Activated naive CD8-positive, alpha-beta T cell treated with anti-CD3 and anti-CD28 coated beads, Interleukin-2, amount 50 U/mL, for 16 hours (primary cell): ENCODE measurements at places on chromosomes 5 and 9.

DNA sequence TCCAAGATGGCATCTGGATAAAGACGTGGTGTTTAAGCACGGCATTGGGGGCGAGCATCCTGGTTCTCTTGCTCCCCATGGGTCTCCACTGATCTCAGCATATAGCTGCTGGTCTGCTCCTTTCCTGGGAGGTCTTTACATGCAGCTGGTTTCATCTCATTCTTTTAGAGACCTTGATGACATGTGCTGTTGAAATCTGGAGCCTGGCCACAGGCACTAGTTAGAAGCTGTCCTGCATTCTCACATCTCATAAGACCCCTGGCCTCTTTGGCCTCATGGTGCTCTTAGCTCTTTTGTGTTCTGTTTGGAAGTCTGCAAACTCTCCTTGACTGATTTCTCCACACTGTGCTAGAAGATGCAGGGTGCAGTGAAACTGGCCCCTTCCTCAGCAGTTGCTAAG is 113.0 kb downstream of the SMARCA2 start:
- no peak for DNase-seq

- DNase-seq, result no peak
Observed at GRCh38 chr9:105069696-105070095, 141.7 kb upstream of the ABCA1 start.

DNA sequence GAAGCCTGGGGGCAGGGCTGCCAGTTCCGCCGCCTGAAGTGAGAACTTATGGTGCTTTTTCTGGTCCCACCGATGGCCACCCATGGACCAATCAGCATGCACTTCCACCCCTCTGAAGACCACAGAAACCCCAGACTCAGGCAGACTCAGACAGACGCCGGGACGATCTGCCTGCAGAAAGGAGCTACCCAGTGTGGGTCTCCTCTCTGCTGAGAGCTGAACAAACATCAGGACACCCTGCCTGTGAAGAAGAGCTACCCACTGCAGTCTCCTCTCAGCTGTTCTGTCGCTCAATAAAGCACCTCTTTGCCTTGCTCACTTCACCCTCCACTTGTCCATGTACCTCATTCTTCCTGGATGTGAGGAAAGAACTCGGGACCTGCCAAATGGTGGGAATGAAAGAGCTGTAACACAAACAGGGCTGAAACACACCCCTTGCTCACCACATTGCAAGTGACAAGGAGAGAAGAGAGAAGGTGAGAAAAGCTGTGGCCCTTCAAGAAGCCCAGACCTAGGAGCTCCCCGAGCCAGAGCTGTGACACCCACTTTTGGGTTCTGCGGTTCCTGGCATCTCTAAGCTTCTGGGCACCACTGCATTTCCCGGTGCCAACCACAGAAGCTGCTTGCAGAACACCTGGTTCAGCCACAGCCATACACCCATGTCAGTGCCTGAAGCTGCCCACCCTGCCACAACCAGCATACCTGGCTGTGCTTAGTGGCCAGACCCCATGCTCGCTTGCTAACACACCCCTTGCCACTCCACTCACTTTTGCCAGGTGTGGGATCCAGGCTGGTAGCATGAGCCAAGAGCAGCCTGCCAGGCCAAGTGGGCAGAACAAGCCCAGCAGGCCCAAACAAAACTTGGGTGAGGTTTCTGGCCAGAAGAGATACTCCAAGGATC is 114.3 kb upstream of the TSLP start:
- no peak for DNase-seq

DNA sequence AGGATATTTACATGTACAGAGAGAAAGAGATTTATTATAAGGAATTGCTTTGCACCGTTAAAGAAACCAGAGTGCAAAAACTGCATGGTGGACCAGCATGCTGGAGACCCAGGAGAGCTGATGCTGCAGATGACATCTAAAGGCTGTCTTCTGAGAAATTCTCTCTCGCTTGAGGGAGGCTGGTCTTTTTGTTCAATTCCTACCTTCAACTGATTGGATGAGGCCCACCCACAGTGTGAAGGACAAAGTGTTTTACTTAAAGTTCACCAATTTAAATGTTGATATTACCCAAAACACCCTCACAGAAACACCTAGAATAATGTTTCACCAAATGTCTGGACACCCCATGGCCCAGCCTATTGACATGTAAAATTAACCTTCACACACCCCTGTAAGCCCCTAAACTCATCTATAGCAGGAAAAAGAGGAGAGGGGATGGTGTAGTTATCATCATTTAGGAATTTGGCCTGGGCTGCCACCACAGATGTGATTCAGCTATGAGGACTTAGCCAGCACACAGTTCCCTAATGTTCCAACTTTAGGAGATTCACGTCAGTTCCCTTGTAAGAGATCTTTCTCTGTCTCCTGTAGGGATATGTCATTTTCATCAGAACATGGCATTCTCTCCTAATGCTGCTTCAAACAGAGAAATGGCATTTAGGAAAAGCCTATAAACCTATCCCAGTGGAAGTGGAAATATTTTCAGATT is 358.2 kb upstream of the TLE4 start:
- no peak for DNase-seq

GRCh38 chr9:131276891-131277286 is 579 bp upstream of the FAM78A start:
- DNase-seq, result no peak

- DNase-seq, result no peak
Observed at GRCh38 chr9:127862075-127863011, 7.9 kb upstream of the ENG start.

- DNase-seq, result no peak
Observed at GRCh38 chr5:119220576-119221197, 135.1 kb upstream of the TNFAIP8 start.

- no peak for DNase-seq
Observed at GRCh38 chr9:127521919-127522304, 70.6 kb downstream of the LRSAM1 start.

- no peak for DNase-seq
Observed at GRCh38 chr5:150278916-150279315, 10.7 kb downstream of the CAMK2A start.

- no peak for DNase-seq
Observed at GRCh38 chr9:137738703-137739102, 119.9 kb downstream of the EHMT1 start.

- DNase-seq, result no peak
Observed at GRCh38 chr5:73093943-73094342, 26.4 kb upstream of the TMEM171 start.

DNA sequence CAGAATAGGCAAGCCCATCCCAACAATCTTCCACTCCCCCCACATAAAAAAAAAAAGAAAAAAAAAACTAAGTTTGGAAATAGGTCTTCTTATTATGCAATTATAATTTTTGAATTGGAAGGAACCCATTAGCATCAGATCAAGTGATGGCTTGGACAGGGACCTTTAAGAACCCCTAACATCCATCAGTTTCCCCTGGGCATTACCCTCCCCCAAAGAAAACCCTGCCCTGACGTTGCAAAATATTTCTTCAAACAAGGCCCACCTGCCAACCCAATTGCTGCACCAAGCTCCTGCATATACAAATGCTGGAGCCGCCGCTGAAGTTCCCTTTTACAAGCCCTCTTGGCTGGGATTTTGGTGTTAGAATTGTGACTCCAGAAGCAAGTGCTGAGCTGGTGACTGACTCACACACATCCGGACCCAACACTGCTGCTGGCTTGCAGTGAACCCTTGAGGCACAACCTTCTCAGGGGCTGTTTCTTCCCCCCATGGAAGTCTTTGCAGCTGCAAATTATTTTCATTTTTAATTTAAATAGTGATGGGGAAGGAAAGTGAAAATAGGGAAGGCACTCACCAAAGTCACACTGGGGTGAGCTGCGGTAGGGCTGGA is 56.1 kb upstream of the AFAP1L1 start:
- DNase-seq, result no peak

DNA sequence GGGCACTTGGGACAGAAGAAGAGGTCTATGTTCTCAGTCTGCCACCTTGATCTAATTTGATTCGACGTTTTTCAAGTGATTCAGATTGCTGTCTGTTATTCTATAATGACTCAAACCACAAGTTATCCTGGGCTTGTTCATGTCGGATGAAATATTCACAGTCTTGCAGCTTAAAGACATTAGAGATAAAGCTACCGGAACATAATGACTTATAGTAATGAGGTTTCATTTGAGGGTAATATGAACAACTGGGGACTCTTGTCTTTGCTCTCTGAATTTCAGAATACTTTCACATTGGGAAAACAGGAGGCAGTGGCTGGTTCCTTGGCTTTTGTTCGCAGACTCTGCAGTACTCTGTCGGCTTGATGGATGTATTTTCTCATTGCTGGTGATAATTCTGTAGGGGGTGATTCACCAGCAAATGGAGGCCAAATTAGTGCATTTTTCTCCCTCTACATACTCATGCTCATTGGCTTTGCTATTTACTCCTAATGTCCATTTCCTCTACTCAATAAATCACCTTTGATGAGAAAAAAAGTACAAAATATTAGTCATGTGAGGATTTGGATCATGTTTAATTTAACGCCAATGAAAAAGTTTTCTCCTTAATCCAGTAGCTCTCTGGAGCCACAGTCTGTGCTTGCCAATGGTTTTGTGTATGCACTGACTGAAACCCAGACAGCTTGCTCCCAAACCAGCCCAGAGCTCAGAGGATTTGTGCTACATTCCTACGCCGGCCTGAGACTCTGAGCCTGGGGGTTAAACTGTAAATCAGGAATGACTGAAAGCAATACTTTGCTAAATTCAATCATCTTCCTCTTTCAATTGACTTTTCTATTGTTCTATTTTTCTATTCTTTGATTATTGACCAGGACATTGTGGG is 154.7 kb upstream of the ANKH start:
- DNase-seq, result no peak

GRCh38 chr5:92402956-92403702 is 1020.0 kb upstream of the ARRDC3 start:
- no peak for DNase-seq

DNA sequence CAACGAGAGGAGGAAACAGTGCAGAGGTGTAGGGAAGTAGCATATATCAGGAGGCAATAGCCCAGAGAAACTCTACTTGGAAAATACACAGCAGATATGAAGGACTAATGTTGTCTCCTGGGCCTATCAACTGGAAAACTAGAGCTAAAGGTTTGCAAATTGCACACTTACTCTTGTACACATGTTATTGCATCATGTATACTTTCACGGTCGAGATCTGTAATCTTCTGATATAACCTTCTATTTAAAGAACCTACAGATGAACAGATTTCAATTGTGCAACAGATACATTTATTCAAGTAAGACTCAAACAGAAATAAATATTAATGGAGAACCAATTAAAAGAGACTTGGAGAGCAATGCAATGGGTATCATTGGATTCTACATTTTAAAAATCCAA is 256.3 kb upstream of the TMEM161B start:
- no peak for DNase-seq

DNA sequence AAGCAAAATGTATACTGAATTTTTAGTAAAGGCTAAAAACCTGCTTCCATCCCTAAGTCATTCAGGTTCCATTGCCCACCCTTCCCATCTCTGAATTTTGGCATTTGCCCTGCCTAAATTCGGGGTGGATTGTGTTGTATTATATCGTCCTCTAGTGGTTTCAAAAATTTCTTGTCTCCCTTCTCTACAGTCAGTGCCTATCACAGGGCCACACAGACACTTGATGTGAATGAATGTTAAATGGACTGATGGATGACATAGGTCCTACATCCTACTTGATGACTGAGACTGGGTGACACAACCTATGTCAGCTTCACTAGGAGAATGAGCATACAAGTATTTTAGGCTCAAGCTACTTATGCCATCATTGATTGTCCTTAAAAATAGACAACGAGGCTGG is 45.6 kb upstream of the SLC30A5 start:
- no peak for DNase-seq

DNA sequence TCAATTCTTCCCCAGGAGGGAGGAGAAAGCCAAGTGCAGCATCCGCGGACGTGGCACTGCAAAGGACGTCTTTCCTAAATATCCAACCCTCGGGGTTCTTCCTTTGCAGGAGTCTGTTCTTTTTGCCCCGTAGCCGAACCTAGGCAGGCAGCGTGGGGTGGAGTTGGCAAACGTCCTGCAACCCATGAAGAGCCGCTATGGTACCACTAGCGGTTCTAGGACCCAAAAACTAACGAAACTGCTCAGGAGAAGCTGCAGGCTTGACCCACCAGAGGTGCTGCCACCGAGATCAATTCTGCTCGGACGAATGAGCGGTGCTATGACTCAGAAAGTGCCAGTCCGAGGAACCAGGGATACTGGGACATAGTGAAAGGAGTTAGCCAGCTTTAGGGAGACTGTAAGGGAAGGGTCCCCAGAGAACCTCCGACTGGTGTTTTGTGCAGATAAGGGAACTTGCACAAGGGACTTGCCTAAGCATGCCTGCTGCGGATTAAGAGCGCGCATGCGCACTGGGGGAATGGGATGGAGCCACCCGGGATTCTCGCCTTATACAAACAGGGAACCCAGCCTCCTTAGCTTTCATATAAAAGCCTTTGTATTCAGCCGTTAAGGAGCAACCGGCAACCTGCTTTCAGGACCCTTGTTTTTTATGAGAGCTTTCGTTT is 32.7 kb downstream of the ANXA2R start:
- DNase-seq, result no peak

- DNase-seq, result no peak
Observed at GRCh38 chr9:128742401-128742800, 18.5 kb upstream of the ZDHHC12 start.
